ENCODE measurements at places on chromosomes 4 and X.

- no peak for DNase-seq
Observed at GRCh38 chr4:8475751-8476575, 35.4 kb downstream of the TRMT44 start.

GRCh38 chr4:7384003-7384928 lies 50.5 kb downstream of the PSAPL1 start:
- no peak for DNase-seq

DNA sequence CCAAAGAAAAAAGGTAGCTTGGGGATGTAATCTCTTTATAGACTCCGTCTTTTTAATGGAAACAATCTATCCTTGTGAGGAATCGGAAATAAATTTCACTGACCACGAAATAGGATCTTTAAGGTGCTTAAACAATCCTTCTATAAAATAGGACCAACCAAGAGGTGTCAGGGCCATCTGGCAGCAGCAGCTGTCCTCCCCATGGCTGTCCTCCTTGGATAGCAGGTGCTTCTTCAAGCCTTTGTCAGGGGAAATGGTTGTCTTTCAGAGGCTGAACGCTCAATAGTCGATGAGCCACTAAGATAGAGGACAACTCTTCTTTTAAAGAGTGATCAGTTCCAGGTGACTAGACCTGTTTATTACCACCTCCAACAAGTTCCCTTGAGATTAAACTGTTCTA lies 231.0 kb downstream of the ADGRL3 start:
- DNase-seq = peak; percentile 66

GRCh38 chrX:72382202-72382595 lies 76.5 kb upstream of the CITED1 start:
- no peak for DNase-seq

- no peak for DNase-seq
Observed at GRCh38 chr4:37684154-37684553, 2.0 kb downstream of the RELL1 start.

DNA sequence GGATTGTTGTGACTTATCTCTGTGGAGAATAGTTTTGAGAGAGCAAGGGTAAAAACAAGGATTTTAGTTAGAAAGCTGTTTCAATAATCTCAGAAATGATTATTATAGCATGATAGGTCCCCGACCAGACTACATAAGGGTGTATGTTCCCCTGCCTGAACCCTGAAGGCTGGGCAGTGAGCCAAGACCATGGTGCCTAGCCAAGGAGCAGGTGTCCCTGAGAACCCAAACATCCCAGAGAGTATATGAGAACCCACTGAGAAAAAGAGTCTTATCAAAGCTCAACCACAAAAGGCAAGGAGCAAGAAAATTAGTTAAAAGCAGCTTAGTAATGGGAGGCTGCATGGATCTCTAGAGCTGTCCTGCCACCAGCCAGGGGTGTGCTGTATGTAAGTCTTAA lies 94.9 kb upstream of the UNC5C start:
- no peak for DNase-seq

DNA sequence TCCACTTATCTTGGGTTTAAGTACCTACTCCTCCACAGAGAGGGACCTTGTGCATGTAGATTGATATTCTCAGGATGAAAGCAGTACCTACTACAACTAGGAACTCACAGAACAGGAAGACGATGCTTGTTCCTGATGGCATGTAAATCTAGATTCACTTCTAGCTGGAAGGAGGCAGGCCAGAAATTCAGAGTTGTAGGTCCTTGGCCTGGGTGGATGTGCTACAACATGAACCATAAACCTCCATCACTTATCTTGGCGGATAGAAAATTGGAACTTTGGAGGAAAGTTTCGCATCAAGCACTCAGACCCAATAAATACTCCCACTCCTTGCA lies 9.3 kb upstream of the SMIM20 start:
- DNase-seq = no peak
